ENCODE measurements at places on chromosomes 1 and 21.
A peak's percentile ranks its signal among the peaks of the same experiment; 100 is the strongest.

GRCh38 chr1:34713443-34713842 is 41.4 kb upstream of the GJB5 start:
- DNase-seq, result no peak

GRCh38 chr1:93919780-93920179 is 10.6 kb upstream of the GCLM start:
- DNase-seq, result no peak

GRCh38 chr1:7145947-7146346 is 360.7 kb downstream of the CAMTA1 start:
- no peak for DNase-seq

GRCh38 chr1:112673592-112674439 is 643 bp upstream of the MOV10 start:
- DNase-seq, result peak; percentile 59

GRCh38 chr1:44294588-44295007 is 60.5 kb downstream of the ERI3 start:
- peak; percentile 36 for DNase-seq

DNA sequence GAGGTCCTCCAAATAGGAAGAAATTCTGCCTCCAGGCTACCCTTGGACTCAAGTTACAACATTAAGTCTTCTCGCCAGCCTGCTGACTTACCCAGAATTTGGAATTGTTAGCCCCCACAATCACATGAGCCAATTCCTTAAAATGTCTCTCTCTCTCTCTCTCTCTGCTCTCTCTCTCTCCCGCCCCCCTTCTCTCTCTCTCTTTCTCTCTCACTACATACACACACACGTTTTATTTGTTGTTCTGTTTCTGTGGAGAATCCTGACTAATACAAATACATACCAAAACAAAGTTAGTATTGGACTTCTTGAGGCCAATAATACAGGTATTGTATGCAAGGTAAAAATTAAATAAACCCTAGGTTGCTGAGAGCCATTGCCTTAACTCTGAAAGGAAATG is 72.1 kb downstream of the TNFSF18 start:
- no peak for DNase-seq

DNA sequence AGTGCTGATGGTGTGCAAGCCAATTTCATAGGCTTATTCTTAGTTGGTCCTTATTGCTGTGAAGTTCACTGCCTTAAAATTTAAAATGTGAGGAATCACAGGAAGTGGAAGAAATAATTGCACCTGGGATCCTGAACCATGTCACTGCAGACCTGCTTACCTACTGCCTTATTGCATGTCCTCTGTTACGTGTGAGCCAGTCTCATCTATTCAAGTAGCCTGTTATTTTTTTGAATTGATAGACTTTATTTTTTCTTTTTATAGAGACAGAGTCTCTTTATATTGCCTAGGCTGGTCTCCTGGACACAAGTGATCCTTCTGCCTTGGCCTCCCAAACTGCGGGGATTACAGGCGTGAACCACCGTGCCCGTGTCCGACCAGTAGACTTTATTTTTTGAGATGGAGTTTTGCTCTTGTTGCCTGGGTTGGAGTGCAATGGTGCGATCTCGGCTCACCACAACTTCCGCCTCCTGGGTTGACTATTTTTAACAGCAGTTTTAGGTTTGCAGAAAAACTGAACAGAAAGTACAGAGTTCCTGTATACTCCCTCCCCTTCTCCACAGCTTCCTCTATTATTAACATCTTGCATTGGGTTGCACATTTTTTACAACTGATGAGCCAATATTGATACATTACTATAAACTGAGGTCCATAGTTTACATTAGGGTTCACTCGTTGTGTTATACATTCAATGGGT is 14.0 kb upstream of the DISC1 start:
- DNase-seq, result no peak

GRCh38 chr1:174966008-174966572 is 33.7 kb upstream of the CACYBP start:
- no peak for DNase-seq

DNA sequence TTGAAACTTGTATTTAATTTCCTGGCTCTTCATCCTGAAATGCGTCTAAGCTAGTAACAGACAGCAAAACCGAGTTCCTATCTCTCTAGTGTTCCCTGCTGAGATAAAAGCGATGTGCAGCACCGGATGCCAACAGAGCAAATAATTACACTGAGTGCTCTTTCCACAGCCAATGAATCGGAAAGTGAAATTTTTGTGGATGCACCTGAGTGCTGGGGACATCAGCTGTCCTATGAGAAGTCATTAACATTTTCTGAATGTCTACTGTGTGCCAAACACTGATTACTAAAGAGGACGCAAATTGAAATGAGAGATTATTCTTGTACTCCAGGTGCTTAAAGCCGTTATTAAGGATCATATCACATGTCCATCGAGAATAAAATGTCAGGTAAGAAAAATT is 278.0 kb downstream of the RGS7 start:
- DNase-seq, result no peak

DNA sequence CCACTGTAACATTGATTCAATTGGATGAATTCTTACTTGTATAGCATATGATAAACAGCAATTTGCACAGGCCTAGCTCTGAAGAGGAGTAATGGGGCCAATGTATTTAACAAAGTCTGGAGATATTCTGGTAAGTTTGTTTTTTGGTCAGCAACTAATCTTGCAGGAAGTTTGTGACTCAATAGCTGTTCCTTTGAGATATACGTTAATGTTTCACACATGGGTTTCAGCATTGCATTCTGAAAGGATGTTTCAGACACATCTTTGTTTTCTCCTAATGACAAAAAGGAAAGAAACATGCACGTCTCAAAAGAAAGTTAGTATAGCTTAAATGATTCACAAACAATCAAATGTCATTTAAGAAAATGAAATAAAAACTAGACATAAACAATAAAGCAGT is 49.0 kb downstream of the LTN1 start:
- peak; percentile 5 for DNase-seq

- DNase-seq, result peak; percentile 98
These were observed at the start of gene RSRP1 for GRCh38 chr1:25247024-25247828. TSS of gene RSRP1 (minus strand) at chr1:25247454. CDS start at chr1:25246963, 491 bp downstream.

DNA sequence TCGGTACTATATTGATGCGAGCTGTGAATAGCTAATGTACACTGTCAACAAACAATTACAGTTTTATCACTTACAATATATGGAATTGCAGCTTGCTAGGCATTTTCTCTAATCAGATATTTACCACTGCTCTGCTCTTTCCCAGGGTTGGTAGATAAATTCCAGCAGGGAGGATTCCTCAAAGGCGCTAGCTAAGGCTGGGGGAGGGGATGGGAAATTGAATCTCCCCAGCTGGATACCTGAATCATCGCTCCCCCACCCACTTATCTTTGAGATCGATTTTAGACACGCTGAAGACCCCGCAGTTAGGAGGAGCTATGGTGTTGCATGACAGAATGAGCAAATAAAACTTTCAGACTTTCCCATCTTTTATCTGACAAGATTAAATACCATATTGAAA is 127.2 kb downstream of the CSMD2 start:
- DNase-seq, result no peak

GRCh38 chr1:161214369-161214768 is 726 bp upstream of the FCER1G start:
- DNase-seq, result no peak

- peak; percentile 95 for DNase-seq
These were observed at the start of gene GNL2 for GRCh38 chr1:37595440-37596181. TSS of gene GNL2 (minus strand) at chr1:37595937. CDS start at chr1:37595822, 115 bp downstream.

GRCh38 chr21:43810505-43811261 is 21.3 kb downstream of the RRP1 start:
- DNase-seq, result peak; percentile 61

DNA sequence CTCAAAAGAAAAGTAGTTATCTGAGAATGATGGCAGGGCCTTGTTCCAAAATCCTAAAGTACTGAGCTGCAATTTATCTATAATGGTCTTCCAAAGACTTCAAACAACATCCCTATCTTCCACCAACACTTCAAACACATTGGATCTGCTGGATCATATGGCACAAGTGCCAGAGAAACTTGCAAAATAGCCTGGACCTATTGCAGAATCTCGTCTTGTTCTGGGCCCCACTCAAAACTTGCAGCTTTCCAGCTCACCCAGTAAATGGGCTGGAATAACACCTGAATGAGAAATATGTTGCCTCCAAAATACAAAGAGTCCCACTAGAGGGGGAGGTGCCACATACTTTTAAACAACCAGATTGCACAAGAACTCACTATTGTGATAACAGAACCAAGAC is 44.0 kb upstream of the PKN2 start:
- DNase-seq, result no peak

DNA sequence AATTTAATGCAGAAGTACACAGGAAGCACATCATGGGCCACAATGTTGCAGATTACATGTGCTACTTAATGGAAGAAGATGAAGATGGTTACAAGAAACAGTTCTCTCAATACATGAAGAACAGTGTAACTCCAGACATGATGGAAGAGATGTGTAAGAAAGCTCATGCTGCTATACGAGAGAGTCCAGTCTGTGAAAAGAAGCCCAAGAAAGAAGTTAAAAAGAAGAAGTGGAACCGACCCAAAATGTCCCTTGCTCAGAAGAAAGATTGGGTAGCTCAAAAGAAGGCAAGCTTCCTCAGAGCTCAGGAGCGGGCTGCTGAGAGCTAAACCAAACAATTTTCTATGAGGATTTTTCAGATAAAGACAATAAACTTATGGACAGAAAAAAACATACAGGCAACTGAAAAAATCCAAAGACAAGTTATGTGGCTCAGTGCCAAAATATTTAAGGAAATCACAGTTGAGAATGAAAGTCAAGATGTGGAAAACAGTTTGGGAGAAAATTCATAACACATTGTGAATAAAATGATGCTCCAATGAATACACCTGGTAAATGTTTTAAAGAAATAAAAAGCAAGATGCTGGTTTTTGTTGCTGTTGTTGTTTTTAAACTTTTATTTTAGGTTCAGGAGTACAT is 2.8 kb upstream of the ZNF644 start:
- no peak for DNase-seq

- peak; percentile 93 for DNase-seq
These were observed 131.2 kb downstream of the AKT3 start for GRCh38 chr1:243718893-243719292.

DNA sequence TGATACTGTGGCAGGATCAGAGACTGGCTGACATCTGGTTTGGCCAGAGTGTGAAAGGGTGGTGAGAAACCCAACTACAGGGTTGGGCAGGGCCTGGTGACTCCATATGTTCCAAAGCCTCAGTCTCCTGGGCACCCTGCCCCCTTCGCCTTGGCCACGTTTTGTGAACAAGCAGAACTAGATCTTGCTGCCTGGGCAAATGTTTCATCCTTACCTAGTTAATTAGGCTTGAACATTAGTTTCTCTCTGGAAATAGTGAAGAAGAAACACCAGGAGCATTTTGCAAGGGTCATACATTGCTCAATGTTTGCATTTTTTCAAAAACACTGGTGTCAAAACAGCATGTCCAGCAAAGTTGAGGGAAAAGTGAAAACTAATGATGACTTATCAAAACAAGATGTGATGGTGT is 60.5 kb downstream of the MAP3K7CL start:
- peak; percentile 78 for DNase-seq

DNA sequence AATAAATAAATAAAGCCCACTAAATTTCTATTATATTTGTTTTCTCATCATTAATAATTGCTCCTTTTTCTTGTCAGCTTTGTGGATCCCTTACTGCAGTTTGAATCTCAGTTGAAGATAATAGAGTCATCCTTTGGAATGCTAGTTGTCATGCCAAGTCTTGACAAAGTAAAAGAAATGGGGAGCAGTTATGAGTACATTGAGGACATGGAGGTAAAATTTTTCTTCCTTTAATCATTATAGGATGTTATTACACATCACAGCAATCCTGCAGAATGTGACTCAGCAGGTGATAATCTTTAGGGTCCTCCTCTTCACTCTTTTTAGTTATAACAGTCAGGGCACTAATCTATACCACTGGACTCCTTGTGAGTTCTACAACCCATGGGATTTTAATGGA is 24.1 kb downstream of the MROH9 start:
- DNase-seq, result peak; percentile 64

DNA sequence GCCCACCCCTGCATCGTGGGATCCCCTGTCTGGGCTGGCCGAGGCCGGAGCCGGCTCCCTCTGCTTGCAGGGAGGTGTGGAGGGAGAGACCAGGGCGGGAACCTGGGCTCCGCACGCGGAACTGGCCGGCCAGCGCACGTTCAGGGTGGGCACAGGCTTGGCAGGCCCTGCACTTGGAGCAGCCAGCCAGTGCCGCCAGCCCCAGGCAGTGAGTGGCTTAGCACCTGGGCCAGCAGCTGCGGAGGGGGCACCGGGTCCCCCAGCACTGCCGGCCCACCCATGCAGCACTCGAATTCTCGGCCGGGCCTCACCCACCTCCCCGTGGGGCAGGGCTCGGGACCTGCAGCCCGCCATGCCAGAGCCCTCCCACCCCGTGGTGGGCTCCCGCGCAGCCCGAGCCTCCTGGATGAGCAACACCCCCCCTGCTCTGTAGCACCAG is 422.6 kb downstream of the AMY1C start:
- DNase-seq, result no peak

GRCh38 chr1:99662539-99663080 is 16.7 kb downstream of the PALMD start:
- peak; percentile 54 for DNase-seq

DNA sequence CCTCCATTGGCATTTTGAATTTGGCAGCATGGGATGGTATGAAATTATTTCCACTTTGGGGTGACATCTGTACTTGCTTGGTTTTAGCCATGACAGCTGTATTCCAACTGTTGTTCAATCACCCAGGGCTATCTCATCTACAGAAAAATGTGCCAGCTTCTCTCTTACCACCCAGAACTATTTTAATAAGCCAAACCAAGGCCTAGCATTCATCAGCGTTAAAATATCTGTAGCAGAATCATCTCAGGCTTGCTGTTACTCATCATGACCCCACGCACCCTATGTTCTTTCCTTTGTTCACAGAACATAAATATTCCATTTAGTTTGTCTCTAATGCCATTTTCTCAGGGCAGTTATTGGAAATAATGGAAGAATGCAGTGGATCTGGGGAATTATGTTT is 49.8 kb downstream of the GIPC2 start:
- peak; percentile 84 for DNase-seq

GRCh38 chr1:55063577-55063942 is 24.2 kb downstream of the PCSK9 start:
- DNase-seq, result no peak

- DNase-seq, result no peak
These were observed 137.0 kb downstream of the DENND1B start for GRCh38 chr1:197638316-197638715.

- DNase-seq, result no peak
These were observed 12.3 kb upstream of the CDCP2 start for GRCh38 chr1:54165146-54165545.

- DNase-seq, result no peak
These were observed 358.3 kb downstream of the USP25 start for GRCh38 chr21:16088056-16088455.

GRCh38 chr1:9850442-9851162 is 26.8 kb upstream of the CLSTN1 start:
- DNase-seq, result no peak

GRCh38 chr21:42056996-42057689 is 14.0 kb upstream of the UMODL1 start:
- peak; percentile 91 for DNase-seq
